ENCODE measurements at places on chromosomes 16 and 17.

GRCh38 chr17:71780596-71780995 lies 340.2 kb upstream of the SOX9 start:
- no peak for DNase-seq

DNA sequence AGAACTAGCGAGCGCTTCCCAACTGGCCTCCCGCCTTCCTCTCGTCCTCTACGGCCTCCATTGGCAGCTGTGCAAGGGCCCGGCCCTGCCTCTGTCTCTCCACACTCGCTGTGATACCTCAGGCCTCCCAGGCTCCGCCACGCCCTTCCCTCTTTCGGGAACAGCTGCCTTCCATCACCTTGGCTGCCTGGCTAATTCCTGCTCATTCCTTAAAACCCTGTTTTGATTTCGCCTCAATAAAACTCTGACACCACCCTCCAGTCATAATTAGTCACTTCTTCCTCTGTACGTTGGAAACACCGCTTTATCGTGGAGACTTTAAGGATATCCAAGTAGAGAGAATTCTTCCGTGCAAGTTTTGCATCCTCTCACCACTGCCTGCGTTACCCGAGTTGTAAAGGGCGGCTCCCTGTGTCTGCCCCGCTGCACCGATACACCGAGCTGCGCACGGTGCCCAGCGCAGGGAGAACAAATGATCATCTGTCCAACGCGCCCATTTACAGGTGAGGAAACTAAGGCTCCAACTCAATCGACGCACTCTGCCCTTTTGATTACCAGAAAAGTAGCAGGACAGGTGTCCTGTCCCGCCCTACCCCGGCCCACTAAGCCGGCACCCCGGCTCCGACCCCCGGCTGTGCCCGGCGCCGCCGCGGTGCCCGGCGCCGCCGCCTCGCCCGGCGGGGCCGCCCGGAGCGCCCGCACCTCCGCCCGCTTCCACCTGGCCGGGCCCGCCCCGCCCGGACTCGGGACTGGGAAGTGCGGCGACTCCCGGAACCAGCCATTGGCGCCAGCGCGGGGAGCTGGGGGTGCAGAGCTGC lies 139.7 kb downstream of the SEC14L1 start:
- DNase-seq: no peak

DNA sequence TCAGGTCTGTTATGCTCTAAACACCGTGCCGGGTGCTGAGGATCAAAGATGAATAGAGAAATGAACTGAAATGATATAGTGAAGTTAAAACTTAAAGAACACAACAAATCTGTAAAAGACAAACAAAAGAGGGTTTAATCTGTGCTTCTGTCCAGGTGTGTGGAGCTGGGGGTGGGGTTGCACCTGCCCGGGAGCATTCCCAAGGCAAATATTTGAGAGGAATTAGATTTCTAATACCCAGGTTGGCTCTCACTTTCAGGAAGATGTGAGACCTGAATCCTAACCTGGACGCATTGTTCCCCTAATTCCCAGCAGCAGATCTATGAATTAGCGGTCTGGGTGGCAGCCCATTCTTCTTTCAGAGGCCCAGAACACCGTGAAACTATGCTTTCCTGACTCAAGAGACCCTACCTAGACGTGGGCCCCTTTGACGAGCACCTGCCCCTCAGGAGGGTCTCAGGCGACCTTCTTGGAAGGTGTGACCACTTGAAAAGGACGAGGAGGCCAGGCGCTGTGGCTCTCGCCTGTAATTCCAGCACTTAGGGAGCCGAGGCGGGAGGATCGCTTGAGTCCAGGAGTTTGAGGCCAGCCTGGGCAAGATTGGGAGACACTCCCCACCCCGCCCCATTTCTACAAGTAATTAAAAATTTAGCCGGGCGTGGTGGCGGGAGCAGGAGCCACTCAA lies 677 bp upstream of the RANGRF start:
- DNase-seq: no peak

- no peak for DNase-seq
Measured at GRCh38 chr17:44333371-44333770, 8.7 kb upstream of the SLC25A39 start.

DNA sequence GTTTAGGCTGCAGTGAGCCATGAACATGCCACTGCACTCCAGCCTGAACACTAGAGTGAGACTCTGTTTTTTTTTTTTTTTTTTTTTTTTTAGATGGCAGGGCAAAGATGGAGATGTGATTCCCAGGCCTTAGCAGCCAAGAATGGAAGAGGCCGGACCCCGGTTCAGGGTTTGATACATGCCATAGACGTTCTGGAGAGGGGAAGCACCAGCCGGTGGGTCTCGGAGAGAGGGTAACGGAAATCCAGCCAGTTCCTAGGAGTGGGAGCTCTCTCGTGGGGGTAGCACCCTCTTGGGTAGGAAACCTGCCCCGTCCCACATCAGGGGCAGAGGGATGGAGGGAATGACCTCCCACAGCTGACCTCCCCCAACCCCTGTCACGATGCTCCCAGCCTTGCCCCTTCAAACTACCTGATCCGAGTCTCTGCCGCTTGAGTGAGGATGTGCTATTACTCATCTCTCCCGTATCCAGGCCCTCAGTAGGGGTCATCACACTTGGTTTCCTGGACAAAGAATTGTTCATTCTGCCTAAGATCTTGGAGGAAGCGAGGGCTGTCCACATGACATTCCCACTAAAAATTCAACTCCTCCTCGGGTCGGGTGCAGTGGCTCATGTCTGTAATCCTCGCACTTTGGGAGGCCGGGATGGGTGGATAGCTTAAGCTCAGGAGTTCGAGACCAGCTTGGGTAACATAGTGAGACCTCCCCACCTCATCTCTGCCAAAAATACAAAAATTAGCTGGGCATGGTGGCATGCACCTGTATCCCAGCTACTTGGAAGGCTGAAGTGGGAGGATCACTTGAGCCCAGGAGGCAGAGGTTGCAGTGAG lies 47.3 kb downstream of the MIS12 start:
- DNase-seq: no peak

- no peak for DNase-seq
Measured at GRCh38 chr17:17906418-17907215, 65.6 kb downstream of the TOM1L2 start.

DNA sequence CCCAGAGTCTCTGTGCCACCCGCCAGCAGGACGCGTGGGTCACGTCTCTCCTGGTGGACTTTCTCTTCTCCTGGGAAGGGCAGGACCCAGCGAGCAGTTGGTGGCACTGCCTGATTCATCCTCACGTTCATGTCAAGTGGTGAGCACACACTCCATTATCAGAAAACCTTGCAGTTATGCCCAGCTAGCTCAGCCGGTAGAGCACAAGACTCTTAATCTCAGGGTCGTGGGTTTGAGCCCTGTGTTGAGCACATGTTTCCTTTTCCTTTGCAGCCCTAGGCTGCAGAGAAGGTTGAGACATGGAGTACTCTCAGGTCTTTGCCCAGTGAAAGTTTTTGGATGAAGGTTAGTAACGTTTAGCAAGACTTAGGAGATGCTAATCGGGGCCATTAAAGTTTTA lies 8.0 kb downstream of the OR1F1 start:
- DNase-seq: no peak

GRCh38 chr16:29871822-29872546 lies 9.0 kb upstream of the CDIPT start:
- no peak for DNase-seq

DNA sequence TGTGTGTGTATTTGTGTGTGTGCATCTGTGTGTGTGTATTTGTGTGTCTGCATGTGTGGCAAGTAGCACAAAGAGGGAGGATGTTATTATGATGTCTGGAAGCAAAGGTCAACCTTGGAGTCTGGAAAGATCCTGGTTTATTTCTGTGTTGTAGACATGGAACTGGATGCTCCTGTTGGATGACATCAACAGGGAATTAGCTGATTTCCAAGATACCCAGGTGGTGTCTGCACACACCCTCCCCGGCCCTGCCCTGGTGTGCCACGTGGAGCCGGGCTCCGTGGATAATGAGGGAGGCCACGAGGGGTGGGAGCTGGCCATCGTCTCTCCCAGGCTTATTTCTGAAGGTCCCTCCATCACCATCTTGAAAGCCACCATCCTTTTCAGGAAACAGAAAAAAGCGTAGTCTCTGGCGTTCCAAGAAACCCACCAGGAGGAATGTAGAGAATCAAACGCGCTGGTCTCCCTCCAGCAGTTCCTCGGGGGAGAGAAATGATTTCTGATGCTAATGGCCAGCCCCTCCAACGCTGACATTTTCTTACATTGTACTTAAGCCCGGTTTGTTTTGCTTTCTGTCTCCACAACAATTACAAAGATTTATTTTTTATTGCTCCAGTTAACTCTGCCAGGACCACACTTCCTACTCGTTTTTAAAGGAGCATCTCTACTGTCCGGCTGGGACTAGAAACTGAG lies 93.3 kb downstream of the FOXL1 start:
- no peak for DNase-seq

DNA sequence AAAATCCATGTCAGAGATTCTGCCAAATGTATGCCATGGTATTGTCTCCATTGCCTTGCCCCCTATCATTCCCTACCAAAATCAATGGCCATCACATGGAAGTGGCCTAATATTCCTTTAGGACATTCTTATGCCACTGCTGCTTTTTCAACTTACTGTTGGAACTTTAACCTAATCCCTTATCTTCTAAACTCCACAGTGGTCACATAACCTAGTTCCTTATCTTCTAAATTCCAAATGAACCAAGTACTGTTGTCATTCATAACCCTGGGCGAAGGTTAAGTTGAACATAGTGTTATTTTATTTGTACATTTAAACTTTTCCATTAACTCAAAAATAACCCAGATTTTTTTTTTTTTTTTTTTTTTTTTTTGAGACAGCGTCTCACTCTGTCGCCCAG lies 3.6 kb downstream of the HSF5 start:
- no peak for DNase-seq

GRCh38 chr16:67432506-67432890 lies 1.6 kb downstream of the HSD11B2 start:
- no peak for DNase-seq

DNA sequence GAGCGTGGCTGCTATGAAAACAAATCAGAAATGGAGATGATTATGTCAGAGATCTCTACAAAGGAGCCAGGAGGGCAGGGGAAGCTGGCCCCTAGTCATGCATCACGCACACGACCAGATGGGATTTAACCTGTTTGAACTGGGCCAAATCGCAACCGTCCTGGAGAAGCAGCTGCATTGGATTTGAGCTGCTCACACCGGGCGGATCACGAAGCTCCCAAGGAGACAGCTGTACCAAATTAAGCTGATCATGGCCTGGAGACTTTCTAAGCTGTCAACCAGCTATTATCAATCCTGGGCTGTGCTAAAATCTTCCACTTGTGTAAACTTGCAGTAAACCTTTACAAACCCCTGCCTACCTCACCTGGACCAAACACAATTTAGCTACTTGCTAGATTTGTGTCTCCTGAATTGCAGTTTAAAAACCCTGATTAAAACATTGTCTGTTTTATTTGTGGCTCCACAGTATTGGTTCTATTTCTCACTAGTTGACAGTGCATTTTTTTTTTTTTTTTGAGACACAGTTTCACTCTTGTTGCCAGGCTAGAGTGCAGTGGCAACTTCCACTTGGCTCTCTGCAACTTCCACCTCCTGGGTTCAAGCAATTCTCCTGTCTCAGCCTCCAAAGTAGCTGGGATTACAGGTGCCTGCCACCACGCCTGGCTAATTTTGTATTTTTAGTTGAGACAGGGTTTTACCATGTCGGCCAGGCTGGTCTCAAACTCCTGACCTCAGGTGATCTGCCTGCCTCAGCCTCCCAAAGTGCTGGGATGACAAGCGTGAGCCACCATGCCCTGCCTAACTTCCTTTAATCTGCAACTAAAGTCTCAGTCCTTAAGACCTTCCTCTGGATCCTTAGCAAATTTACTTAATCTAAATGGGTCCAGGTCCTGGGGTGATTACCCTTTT lies 98.3 kb upstream of the GRIN2A start:
- DNase-seq: no peak

DNA sequence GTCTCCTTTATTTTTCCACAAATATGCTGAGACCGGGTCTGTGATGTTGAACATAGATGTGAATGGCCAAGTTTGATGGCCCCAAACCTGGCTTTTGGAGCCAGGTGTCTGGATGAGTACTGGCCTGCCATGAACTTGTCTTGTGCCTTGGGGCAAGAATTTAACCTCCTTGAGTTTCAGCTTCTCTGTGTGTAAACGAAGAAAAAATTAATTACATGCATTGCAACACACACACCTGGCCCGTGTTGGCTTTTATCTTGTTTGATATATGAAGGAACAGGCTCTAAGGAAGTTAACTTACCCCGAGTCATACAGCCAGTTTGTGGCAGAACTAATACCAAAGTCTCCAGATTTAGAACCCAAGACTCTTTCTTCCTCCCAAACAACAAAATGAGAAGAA lies 13.1 kb downstream of the FBXO39 start:
- DNase-seq: no peak

DNA sequence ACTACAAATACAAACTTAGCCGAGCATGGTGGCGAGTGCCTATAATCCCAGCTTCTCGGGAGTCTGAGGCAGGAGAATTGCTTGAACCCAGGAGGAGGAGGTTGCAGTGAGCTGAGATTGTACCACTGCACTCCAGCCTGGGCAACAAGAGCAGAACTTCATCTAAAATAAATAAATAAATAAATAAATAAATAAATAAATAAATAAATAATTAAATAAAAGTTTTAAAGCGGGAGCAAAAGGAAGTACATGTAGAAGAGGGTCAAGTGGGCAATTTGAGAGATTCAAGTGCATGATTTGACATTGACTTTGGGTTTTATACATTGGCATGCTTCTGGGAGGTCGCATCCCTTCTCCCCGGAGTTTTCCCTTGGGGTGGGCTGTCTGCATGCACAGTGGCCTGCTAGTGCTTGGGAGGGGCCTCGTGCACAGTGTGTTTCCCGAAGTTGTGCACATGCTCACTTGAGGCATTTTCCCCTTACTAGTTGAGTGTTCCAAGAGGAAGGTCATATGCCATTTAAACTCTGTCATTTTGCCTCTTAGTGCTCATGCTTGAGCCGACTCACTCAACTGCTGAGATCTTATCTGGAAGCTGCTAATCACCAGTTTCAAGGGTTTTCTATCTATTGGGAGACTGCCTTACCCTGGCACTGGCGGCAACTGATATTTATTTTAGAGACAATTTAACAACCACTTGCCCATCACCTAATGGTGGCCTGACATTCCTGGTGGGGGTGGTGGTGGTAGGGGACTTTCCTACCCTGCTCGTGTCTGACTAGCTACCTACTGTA lies 193.2 kb upstream of the MPHOSPH6 start:
- DNase-seq: no peak

- DNase-seq: no peak
Measured at GRCh38 chr16:73891129-73891542, 405.5 kb upstream of the PSMD7 start.

- DNase-seq: no peak
Measured at GRCh38 chr17:70265471-70265870, 96.1 kb downstream of the KCNJ2 start.

Measured in stimulated activated CD4-positive, alpha-beta T cell treated with anti-CD3 and anti-CD28 coated beads, Interleukin-12 subunit alpha, Interleukin-12 subunit beta, amount 100 ng/mL, for 48 hours (primary cell).